NCI-H510A (cell line): ENCODE measurements at places on chromosomes 4 and X.
A peak's percentile ranks its signal among the peaks of the same experiment; 100 is the strongest.

DNA sequence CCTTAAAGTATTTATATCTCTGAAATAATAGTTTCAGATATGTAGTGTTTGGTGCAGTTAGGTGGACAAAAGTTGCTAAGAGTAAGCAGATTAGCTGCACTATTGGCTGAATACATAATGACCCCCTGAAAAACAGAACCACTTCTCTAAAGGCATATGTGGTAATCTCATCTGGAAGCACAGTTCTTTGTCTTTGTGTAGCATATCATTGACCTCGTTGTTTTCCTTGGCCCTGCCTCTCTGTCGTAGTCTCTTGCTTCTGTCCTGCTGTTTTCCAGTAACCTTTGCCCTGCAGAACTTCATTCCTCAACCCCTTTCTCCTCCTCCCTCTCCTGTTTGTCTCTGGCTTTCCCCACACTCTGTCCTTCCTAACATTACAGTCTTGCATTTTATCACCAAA is 41.4 kb downstream of the JADE3 start:
- no peak for DNase-seq

- no peak for DNase-seq
Observed at GRCh38 chr4:143726714-143727113, 26.2 kb upstream of the FREM3 start.

GRCh38 chr4:48248559-48248953 is 21.1 kb downstream of the TEC start:
- no peak for DNase-seq

DNA sequence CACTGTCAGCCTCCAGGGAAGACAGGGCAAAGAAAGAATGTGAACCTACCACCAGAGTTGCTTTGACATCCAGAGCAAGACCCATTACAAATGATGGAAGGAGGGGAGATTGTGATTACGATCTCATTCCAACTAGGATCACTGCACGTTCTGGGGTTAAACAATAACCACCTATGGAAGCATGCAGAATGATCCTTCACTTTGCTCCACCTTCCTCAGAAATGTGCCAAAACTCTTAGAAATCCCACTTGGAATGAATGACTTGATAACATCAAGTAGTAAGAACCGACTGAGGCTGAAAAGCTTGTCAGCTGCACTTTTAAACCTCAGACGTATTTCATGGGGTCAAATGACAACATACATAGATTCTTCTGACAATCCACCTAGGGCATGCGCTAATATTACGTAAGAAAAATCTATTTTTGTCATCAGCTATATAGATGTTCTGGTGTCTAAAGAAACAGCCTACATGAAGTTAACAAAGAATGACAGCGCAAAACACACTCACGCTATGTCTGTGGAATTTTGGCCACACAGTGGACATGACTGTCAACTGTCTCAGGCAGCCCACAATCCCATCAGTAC is 3.5 kb upstream of the STS start:
- DNase-seq: no peak

GRCh38 chr4:106495476-106495875 is 126.9 kb upstream of the GIMD1 start:
- DNase-seq: no peak

- no peak for DNase-seq
Observed at GRCh38 chrX:32448320-32448719, 763.0 kb downstream of the DMD start.

- no peak for DNase-seq
Observed at GRCh38 chrX:10676235-10676957, 56.0 kb upstream of the MID1 start.

- DNase-seq: no peak
Observed at GRCh38 chrX:150324919-150325318, 38.2 kb upstream of the MAMLD1 start.

- DNase-seq: no peak
Observed at GRCh38 chr4:42490015-42490414, 92.7 kb downstream of the SHISA3 start.

GRCh38 chrX:7264399-7264798 is 116.4 kb upstream of the PUDP start:
- no peak for DNase-seq

- no peak for DNase-seq
Observed at GRCh38 chr4:1042352-1043055, 31.1 kb downstream of the FGFRL1 start.

GRCh38 chr4:108169664-108170063 is 932 bp upstream of the LEF1 start:
- DNase-seq: no peak

DNA sequence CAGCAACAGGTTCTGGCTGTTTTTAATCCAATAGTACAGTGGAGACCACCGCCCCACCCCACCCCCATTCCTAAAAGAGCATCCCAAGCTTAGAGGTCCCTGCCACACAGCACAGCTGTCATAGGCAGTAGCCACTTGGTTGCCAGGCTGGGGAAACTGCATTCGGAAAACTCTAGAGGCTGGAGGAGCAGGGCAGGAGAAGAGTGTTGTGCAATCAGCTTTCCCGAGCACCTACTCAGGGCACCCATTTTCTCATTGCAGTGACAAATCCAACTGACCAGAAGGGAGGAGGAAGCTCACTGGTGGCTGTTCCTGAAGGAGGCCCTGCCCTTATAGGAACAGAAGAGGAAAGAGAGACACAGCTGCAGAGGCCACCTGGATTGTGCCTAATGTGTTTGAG is 1.1 kb downstream of the CXCL1 start:
- DNase-seq: peak; percentile 35

DNA sequence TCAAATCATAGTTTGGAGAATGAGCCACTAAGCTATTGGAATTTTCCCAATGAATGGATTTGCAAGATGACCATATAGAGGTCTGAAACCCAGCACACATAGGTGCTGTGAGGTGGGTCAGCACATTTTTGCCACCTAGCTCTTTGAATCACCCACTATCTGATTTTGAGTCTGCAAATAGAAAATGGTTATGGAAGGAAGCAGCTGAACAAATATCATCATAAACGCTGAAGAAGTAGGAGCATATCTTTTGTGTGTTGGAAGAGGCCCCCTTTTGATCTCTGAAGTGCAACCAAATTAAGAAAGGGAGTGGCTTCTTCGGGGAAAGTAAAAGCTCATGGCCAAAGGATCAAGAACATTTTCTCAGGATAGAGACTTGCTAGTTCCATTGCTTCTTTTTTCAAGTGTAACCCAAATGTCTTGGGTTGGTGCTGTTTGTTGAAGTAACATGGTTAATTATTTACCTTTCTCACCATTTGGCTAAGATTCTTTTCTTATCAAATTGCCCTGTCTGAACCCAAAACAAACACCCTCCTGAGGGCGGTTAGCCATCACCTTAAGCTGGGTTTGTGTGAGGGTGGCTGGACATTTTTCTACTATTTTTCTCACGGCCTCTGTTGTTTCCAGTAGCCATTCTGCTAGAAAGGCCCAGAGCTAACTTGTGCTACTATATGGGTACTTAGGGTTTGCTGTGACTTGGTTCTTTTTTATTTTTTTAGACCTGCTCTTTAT is 18.4 kb upstream of the SORBS2 start:
- no peak for DNase-seq

DNA sequence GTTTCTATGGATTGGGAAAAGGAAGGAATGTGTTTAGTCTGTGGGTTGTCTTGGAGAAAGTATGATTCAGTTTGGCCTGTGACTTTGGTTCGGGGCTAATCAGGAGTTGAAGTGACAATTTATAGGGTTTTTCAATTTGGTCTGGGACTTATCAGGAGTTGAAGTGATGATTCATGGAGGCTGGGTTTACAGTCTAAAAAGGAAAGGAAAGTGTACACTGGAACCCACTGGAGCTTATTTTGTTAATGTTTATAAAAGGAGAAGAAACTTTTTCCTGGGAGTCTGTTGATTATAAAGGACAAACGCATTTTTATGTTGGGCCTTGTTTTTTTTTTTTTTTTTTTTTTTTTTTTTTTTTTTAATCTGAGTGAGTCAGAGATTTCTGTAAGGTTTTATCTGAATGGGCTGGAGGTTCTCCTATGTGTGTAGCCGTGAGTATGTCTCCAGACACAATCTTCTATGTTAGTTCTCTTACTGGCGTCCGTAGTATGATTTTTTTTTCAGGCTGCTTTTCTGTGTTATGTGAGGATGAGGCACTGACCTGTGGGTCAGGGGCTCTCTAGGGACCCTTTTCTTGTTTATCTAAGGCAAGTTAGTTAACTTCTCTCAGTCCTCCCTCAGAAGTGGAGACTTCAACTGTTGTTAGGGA is 33.0 kb upstream of the RAB9B start:
- no peak for DNase-seq

- peak; percentile 23 for DNase-seq
Observed at GRCh38 chrX:48021026-48021900, 14.5 kb downstream of the SPACA5 start.

DNA sequence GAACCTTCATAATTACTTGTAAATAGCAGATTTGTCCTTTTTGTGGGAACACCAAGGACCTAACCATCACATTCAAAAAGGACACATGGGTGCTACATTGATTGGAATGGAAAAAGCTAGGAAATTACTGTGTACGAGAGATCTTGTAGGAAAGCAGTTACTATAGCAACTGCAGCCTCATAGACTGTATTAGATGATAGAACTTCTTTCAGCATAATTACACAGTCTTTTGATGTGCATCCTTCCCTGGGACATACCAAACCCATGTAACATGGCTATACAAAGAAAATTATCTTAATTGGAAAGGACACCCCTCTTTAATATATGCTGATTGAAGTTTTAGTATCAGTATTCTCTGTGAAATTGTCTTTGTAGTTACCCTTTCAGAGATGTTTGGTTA is 130.7 kb upstream of the CTSO start:
- no peak for DNase-seq

DNA sequence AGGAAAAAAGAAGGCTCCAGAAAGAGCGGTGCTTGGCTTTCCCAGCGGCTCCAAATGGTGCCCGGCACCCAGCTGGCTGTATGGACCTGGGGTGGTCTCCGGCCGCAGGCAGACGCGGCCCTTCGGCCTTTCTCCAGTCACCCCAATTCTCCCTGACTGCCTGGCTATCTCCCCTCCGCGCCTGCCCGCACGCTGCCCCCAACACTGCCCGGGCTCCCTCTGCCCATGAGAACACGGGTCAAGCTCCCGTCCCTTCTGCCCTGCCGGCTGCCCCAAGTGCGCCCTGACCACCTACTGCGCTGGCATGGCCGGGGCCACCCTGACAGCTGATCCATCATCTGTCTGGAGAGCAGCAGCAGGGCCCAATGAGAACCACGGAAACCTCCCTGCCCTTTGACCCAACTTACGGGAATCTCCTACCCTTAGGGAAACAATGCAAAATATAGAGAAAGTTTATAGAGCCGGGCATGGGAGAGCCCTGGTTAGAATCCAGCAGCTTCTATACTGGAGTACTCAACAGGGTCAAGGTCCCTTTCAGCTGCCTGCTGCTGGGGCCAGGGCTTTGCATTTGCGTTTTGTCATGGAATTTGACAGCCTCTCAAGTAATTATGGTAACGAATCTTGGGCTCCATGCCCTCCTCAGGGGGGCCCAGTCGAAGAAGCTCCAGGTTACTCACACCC is 1.2 kb upstream of the FAM3A start:
- DNase-seq: no peak

GRCh38 chrX:70219938-70220764 is 14.3 kb upstream of the AWAT1 start:
- peak; percentile 67 for DNase-seq

DNA sequence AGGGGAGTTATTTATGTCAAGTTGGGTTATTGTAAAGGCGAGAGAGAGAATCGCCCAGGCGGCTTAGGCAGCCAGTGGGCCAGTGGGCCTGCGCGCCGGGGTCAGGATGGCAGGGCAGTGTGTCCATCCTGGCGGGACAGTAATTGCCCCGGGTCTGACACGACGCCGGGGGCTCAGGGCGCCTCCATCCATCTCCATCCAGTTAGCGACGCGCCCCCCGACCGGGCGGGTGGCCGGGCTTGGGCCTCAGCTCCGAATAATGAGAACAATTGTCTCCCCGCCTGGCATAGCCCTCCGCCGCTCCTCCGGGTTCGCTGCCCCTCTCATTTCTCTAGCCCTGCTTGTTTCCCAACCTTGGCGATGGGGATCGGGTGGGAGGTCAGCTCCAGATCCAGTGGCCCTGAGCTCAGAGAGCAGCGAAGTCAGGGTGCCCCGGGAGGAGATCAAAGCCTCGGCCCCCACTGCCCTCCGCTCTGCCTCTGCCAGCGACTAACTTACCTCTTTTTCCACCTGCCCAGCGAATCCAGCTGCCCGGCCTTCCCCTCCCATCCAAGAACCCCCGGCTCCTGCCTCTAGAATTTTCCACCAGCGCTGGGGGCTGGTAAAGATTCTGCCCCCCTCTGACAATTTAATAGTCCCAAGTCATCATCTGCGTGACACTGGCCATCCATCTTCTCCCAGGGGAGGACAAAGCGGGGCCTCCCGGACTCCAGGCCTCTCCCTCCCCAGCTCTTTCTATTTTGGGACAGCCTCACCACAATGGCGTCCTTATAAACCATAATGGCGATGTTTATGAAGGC is 56.9 kb upstream of the TMEM33 start:
- no peak for DNase-seq

DNA sequence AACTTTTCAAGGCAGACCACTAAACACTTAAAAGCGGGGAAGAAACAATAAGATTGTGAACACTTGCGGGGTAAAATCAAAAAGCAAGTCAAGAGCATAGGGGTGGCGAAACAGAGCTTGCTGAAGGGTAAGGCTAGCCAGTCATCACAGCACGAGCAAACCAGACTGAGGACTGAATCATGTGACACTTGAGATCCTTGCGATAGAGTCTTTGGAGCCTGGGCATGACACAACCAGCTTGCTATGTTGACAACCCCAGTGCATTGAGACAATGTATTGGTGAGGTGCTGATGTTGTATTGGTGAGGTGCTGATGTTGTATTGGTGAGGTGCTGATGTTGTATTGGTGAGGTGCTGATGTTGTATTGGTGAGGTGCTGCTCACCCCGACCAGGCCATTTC is 72.3 kb downstream of the SLIT2 start:
- DNase-seq: no peak

GRCh38 chr4:181193131-181193930 is 1049.9 kb upstream of the TENM3 start:
- DNase-seq: no peak

DNA sequence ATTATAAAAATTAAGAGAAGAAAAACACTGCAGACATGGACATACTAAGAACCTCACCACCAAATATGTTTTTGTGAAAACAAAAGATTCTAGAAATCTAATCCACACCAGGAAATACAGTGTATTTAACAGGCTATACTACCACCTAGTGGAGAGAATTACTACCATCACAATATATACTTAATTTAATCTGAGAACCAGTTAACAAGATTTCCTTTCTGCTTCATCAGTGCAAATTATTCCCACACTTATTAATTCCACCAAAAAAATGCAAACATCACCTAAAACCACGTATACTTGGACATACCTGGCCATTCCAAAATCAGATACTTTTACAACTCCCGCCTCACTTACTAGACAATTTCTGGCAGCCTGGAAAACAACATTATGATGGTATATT is 7.0 kb upstream of the TXK start:
- no peak for DNase-seq

DNA sequence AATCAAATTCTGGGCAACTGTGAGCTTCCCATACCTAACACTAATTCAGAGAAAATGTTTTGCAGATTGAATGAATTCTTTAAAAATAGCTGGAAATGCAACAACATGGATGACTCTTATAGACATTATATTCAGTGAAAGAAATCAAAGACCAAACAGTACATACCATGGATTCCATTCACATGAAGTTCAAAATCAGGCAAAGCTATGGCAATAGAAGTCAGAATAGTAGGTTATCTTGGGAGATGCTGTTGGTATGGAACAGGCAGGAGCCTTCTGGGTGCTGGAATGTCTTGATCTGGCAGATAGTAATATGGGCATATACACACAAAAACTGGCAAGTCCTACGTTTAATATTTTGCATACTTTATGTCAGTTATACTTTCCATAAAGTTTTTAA is 25.5 kb upstream of the CBLL2 start:
- DNase-seq: no peak

GRCh38 chr4:80279751-80280150 is 13.3 kb downstream of the FGF5 start:
- no peak for DNase-seq
